M059J (cell line): ENCODE measurements at places on chromosomes 3 and 15.

DNA sequence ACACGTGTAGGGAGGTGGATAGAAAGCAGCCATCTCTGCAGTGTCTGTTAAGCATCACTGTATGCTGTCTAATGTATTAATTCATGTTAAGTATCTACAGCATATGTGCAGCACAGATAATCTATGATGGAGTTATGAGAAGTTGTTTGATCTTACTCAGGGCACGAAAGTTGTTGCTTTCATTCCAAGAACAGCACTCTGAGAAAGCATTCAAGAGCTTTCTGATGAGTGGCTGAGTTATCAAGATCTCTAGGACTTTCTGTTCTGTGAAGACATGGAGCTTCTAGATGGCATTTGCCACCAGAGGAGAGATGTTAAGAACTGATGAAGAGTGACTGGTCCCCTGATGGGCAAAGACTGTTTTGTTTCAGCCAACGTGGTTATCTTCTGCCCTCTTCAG is 22.6 kb upstream of the TPRG1 start:
- no peak for DNase-seq

GRCh38 chr3:187741403-187742350 is 3.6 kb downstream of the BCL6 start:
- peak; percentile 85 for DNase-seq

- peak; percentile 87 for DNase-seq
Measured at GRCh38 chr3:17730318-17730967, 12.0 kb downstream of the TBC1D5 start.

- no peak for DNase-seq
Measured at GRCh38 chr3:51937014-51937413, 4.7 kb downstream of the RRP9 start.

- DNase-seq = no peak
Measured at GRCh38 chr15:56640549-56640948, 92.8 kb downstream of the ZNF280D start.

DNA sequence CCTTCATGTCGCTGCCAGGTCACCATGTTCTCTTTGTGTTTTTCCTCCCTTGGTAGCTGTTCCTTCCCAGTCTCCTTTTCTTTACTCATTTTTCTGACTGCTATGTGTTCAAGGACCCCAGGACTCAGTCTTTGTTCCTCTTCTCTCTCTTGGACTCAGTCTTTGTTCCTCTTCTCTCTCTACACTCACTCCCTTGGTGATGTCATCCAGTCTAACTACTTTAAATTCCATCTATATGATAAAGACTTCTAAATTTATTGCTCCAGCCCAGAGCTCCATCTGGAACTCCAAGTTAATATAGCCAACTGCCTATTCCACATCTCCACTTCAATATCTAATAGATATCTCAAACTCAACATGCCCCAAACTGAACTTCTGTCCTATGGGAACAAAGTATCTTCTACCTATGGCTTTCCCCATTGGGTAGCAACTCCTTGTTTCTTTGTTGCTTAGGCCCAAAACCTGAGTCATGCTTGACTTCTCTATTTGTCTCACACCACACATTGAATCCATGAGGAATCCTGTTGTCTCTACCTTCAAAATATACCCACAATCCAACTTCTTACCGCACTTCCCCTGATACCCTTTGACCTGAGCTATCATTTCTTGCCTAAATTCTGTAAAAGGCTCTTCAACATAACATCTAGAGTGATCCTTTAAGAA is 4.9 kb upstream of the DYNC1LI1 start:
- no peak for DNase-seq

- peak; percentile 51 for DNase-seq
Measured at GRCh38 chr15:98753726-98754656, 105.7 kb downstream of the IGF1R start.

DNA sequence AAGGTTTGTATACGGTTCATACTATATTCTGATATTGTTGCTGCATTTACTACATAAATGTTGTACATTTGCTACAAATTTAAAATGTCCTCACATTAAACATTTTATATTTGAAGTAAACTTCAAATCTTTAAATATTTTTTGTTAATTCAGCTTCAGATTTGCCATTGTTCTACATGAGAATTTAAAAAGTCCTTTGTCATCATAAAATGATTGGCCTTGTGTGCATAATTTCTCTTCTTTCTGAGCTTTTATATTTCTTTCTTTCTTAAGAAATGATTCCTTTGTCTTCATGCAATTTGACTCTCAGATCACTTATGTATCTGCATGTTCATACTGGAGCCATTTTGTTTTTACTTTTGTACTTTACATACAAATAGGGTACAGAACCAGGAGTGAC is 28.0 kb downstream of the DNAJC19 start:
- DNase-seq = no peak

- DNase-seq = no peak
Measured at GRCh38 chr3:119258915-119259314, 18.2 kb upstream of the B4GALT4 start.

- DNase-seq = no peak
Measured at GRCh38 chr3:113124256-113124830, 87.0 kb upstream of the BOC start.

DNA sequence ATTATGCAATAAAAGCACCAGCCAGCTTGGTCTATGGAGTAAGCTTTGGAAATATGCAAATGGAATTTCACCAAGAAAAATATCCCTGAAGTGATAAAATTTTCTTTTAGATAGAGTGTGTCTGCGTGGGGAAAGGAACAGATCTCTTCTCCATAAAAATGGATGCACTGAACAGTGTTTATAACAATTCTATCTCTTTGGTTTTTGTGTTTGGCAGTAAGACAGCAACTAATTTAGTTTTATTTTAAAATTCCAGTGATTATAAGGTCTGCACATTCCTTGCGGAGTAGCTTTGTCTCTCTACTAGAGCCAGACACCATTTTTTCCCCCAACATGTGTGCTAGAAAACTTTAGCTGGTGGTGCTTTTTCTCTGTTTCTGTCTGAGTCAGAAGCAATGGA is 712.4 kb downstream of the GRM7 start:
- no peak for DNase-seq

DNA sequence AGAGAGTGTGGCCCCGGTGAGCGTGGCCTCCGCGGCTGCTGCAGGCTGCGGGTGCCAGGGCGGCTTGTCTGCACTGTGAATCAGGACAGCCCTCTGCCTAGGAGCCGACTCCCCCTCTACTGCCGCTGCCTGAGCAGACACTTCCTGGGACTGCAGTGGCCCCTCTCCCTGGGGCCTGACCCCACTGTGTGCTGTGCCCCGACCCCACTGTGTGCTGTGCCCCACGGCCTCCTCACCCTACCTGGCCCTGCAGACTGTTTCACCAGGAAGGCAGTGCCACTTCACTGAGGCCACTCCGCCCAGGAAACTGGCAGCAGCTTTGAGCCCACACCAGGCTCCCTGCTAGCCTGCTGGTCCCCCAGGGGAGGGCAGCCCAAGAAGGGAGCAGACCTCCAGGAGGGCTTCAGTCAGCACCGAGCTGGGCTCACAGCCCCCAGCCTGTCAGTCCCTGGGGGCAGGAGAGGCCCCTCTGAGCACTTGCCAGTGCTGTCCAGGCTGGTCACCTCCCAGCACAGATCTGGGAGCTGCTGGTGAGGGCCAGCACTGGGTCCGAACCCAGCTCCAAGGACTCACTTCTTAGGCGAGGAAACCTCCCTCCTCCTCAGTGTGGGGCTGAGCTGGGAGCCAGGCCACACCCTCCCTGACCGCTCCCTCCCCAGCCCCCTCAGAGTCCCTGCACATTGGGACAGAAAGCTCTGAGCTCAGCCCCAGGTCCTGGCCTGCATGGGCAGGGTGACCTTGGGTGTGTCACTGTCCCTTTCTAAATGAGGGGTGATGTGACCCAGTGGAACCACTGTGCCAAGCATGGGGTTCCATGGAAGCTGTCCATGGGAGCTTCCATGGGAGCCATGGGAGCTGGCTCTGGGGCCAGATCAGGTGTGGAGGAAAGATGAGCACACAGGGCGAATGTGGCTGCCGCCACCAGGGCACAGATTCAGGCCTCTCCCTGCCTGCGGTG is 56.8 kb downstream of the DNAJB8 start:
- no peak for DNase-seq

DNA sequence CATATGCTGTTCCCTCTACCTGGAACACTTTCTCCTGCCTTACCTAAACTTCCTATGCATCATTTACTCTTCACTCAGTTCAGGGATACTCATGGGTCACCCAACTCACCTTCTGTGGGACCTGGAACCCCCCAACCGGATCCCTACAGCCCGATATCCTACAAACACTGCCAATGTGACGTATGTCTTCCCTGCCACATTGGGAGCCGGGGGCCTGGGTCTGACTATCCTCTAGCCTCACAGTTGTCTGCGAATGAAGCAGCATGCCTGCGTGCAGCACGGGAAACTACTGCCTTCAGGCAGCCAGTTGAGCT is 405 bp downstream of the NPRL2 start:
- DNase-seq = no peak

DNA sequence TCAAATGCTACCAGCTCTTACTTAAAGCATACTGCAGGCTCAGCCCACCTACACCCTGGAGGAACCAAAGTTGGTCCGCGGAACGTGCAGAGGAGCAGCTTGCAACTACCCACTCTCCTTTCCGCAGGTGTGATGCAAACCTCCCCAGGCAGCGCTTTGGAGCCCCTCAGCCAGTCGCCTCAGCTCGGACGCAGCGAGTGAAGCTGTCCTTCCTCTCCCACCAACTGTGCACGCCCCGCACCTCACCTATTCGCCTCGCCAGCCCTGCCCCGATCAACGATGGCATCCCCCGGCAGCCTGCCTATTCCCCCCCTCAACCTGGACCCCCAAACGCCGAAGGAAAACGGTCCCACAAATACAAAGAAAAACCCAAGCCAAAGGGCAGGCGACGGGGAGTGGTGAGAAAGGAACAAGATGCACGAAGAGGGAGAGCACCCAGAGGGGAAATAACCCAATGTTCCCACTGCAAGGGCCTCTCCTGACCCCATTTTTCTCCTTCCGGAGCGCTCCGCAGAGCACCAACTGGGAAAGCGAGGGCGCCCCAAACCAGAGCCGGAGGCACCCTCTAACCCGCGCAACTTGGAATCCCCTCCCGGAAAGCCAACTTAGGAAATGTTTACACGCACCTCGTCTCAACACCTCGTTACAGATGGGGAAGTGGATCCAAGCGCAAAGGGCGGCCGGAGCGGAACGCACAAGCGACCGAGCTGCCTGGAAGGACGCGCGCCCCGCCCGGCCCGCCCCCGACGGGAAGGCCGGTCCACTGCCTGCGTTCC is 665 bp downstream of the GLB1 start:
- DNase-seq = peak; percentile 37

- no peak for DNase-seq
Measured at GRCh38 chr3:50297896-50298725, 1.1 kb downstream of the HYAL3 start.

- no peak for DNase-seq
Measured at GRCh38 chr15:51580385-51580784, 42.2 kb downstream of the DMXL2 start.

GRCh38 chr15:79680720-79681119 is 216.1 kb downstream of the MTHFS start:
- DNase-seq = peak; percentile 88

DNA sequence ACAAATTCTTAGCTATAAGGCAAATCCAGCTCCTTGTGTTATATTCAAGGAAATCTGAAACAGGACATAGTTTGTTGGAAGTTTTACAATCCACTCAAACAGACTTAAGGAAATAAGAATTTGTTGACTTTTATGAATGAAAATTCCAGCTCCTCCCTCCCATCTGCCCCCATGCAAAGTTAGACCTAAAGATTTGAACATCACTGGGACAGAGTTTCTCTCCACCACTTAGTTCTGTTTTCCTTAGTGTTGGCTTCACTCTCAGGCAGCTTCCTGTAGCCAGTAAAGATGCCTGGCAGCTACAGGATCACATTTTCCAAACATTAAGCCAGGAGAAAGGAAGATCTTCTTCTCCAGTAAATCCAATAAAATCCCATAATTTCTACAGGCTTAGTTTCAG is 265.0 kb downstream of the TAFA4 start:
- no peak for DNase-seq

DNA sequence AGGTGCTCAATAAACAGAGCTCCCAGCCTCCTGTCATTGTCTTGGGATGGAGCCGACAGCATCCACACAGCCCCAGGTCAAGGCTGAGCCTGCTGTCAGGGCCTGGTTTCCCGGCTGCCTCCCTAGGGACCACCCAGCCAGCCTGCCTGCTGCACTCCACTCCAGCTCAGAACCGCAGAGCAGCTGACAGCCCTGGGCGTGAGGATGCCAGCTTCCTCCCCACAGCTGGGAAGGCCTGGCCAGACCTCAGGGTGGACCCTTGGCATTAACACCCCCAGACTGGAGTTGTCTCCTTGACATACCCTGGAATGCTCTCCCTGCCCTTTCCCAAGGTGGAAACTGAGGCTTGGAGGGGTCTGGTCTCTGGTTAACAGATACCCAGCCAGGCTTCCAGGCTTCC is 112.0 kb downstream of the WNT7A start:
- no peak for DNase-seq

DNA sequence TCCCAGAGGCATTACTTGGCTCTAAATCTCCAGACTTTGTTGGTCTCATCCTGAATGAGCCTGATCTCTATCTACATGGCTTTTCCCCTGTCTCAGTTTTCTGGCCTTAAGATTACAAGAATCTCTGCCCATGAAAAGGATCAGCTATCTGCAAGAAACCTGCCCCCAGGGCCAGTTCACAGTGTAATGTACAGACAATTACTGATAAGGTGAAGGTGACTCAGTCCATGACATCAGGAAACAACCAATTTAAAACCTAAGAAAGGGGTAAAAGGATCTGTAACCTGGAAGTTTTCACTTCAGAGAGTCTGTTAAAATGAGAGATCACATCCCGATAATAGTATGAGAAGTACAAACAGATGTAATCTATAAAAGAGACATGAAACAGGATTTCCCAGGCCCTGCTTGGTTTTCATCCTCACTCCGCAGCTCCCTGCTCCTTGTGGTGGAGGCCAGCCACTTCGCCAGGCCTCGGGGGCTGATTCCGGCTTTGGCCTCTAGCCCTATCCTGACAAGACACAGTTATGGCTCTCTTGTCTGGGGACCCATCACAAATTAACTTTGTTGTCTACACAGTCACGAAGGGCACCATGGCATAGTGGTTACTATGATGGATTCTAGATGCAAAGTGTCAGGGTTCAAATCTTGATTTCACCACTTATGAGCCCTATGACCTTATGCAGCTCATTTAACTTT is 136.9 kb downstream of the THSD4 start:
- peak; percentile 96 for DNase-seq

- no peak for DNase-seq
Measured at GRCh38 chr3:152259468-152259867, 9.3 kb upstream of the MBNL1 start.

- DNase-seq = peak; percentile 80
Measured at GRCh38 chr3:147409143-147410115, at the start of gene ZIC1. Gene ZIC1, plus strand, starts transcription at chr3:147409365. Its CDS starts 748 bp downstream, at chr3:147410113.

DNA sequence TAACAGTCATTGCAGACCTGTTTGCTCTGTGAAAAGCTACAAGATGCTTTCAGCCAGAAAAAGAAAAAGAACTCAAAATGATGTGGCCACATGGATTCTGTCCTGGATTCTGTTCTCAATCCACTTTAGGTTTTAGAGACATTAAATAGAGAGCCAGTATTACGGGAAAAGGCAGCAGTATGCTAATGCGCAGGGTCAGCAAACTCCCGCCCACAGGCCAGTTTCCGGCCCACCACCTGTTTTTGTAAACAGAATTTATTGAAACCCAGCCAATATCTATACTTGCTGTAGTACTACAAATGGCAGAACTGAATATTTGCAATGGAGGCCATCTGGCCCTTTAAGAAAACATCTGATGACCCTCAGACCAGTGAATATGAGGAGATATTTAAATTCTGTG is 416.1 kb downstream of the ERC2 start:
- DNase-seq = no peak
